Naive thymus-derived CD8-positive, alpha-beta T cell (primary cell): ENCODE measurements at places on chromosomes 1 and 21. TPM values are rescaled to one million over a fixed set of nuclear protein-coding genes. Genes with fewer than 3 reads are reported as not detected.

Gene PRCC
- total RNA-seq: 64.0 TPM

Gene FAM72B
- total RNA-seq: not detected

Gene TNNI3K
- not detected for total RNA-seq

Gene HSD3B2
- not detected for total RNA-seq

Gene SLAMF1
- 11.1 TPM for total RNA-seq

Gene LRRN2
- not detected for total RNA-seq

Gene USH2A
- total RNA-seq: not detected

Gene SMCP
- total RNA-seq: not detected

Gene OR10Z1
- total RNA-seq: not detected

Gene SYCP1
- total RNA-seq: not detected

Gene AQP10
- not detected for total RNA-seq

Gene ALDH4A1
- 1.6 TPM for total RNA-seq

Gene WDR77
- total RNA-seq: 35.4 TPM

Gene SEC16B
- total RNA-seq: not detected

Gene FMO2
- total RNA-seq: not detected

Gene GIPC2
- total RNA-seq: 0.26 TPM

Gene SAMD11
- not detected for total RNA-seq

Gene WNT9A
- total RNA-seq: not detected

GRCh38 chr1:201361652-201362504 lies 15.6 kb downstream of the TNNT2 start:
- peak; percentile 7 for DNase-seq

DNA sequence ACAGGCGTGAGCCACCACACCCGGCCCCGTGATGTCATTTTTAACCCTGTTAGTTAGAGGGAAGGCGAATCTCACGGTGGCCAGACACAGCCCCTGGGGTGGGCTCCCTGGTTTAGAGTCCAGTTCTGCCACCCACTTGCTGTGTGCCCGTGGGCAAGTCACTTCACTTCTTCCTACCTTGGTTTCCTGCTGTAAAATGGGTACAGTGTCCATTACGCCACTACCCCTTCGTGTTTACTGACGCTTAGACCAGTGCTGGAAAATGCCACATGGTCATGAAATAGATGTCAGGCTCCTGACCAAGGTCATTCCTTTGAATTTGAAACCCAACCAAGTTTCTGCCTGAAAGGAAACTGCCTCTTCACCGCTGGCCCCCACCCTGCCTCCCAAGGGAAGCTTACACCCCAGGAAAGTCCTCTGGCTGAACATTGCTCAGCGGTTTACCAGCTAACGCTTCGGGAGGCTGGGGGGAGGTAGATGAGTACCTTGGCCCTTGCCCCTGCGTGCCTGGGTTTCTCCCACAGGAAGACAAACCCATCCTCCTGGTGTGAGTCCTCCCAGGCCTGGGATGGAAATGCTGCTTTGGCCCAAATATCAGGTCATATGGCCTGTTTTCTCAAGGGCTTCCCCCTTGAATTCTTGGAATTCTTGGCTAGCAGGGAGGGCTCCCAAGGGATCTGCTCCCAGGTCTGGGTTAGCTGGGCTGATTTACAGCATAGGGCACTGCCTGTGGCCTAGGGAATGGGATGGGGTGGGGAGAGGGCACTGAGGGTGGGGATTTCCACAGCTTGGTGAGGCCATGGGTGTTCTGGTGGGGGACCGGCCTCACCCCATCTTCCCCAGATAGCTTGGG lies 7.6 kb upstream of the AADACL4 start:
- no peak for DNase-seq

DNA sequence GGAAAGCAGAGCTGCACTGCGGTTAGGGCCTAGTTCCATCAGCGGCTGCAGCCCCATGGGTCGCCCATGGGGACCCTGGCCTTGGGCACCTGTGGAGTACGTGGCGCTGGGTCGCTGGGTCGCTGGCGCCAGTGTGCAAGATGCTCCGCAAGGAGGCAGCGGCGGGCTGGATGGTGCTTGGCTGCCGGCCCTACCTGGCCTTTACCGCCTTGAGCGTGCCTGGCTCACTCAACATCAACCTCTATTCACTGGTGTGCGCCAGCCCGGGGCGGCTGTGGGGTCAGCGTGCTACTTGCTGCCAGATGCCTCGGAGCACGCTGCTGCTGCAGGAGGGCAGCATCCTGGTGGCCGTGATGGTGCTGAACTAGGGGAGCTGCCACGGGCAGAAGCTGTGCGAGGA lies 85.1 kb upstream of the RHOU start:
- DNase-seq: no peak

- DNase-seq: no peak
These were observed 24.8 kb upstream of the ITPKB start for GRCh38 chr1:226763905-226764264.

DNA sequence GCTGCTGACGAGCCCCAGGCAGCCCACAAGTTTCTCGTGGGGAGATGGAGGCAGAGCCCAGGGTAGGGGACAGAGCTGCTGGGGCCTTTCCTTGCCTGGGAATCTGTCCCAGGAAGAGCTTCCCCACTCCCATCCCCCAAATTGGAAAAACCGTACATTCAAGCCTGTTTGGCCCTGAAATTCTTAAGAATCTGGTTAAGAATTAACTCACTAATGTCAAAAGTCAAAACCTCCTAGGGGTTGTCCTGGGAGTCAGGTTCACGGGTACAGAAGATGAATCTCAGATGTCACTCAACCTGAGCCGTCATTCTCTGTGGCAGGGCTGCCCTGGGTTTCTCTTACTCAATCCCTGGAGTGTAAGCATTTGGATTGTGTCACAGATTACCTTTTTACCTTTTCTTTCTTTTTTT lies 8.4 kb downstream of the C1orf115 start:
- DNase-seq: no peak

DNA sequence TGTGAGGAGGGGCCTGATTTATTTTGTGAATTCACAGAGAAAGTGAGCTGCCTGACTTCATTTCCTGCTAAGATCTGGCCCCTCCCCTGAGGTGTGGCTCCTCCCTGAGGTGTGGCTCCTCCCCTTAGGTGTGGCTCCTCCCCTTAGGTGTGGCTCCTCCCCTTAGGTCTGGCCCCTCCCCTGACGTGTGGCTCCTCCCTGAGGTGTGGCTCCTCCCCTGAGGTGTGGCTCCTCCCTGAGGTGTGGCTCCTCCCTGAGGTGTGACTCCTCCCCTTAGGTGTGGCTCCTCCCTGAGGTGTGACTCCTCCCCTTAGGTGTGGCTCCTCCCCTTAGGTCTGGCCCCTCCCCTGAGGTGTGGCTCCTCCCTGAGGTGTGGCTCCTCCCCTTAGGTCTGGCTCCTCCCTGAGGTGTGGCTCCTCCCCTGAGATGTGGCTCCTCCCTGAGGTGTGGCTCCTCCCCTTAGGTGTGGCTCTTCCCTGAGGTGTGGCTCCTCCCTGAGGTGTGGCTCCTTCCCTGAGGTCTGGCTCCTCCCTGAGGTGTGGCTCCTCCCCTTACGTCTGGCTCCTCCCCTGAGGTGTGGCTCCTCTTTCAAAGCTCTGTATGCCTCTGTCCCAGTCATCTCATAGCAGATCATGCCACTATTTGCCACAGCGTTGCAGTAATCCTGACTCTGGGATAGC lies 26.9 kb upstream of the LRRC3 start:
- peak; percentile 37 for DNase-seq

GRCh38 chr1:14662116-14662515 lies 63.6 kb downstream of the KAZN start:
- no peak for DNase-seq

GRCh38 chr1:56921479-56921878 lies 44.3 kb downstream of the C8B start:
- no peak for DNase-seq

- DNase-seq: no peak
These were observed 44.5 kb upstream of the GPR37L1 start for GRCh38 chr1:202078241-202078640.

DNA sequence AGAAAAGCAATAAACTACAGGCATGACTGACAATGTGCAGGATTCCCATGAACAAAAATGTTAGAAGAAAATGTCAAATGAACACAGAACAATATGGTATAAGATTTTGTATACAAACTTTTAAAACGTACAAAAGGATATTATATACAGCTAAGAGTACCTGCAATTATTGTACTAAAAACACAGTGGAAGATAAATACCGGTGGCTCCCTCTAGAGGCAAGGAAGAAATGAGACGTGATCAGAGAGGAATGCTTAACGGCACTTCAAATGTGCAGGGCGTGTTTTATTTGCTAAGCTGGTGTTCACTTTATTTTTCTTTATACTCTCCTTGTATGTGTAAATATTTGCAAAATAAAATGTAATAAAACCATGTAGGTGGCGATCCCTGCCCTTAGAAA lies 191.8 kb upstream of the SAMSN1 start:
- peak; percentile 78 for DNase-seq

- no peak for DNase-seq
These were observed 17.3 kb upstream of the PIGM start for GRCh38 chr1:160049101-160049500.

DNA sequence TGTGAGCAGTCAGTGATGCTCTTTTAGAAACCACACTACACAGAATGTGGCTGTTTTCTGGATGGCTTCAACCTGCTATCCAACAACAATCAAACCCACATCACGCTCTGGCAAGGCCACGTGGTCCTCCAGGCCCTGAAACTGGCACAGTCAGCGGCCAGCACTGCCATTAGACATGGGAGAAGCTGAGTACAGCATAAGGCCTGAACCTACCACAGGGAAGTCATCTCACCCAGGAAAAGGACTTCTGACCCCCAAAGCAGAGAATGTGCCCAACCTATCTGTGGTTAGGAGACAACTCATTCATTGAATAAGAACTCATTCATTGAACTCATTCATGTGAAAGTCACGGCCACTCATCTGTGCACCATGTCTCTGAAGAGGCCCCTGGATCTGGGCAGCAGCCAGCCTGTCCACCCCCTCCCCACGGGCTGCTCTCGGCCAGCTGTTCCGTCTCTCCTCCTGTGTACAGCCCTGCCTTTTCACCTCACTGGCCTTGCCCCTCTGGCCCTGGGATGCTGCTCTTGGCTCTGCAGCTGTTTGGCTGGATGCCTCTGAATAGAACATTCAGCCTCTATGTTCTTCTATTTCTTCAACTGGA lies 41.1 kb downstream of the C1orf198 start:
- DNase-seq: no peak

GRCh38 chr1:57991289-57991688 lies 555.2 kb downstream of the OMA1 start:
- DNase-seq: no peak

- DNase-seq: no peak
These were observed 4.8 kb downstream of the C1QTNF12 start for GRCh38 chr1:1241588-1242219.

DNA sequence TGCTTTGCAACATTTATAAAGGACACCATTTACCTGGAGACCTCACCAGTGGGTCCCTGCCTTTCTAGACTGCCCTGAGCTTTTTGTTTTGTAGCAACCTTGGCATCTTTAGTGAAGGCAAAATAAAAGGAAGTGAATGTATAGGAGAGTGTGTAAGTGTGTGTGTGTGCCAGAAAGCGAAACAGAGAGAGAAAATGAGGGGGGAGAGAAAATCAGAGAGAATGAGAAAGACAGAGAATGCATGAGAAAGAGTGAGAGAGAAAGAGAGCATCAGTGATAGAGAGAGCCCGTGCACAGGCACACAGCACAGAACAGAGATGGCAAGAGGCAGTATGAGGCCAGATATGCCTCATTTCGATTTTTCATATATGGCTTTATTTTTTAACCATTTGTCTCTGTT lies 57.5 kb downstream of the HSD3B1 start:
- DNase-seq: no peak

DNA sequence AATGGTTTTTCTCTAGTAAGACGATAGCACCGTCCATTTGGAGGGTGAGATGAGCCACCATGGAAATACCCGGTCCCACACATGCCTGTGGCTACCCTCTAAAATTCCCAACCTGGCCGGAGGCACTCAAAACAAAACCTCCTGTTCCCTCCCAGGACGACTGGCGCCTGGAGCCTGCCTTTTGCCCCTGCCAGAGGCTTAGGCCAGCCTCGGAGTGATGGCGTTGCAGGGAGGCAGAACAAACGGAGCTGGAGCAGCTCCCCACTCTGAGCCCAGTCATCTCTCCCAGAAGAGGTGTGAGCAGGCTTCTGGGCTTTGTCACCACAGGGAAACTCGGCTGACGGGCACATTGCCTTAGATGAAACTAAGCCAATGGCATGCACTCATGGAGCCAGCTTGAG lies 213.7 kb upstream of the HOOK1 start:
- DNase-seq: no peak

- no peak for DNase-seq
These were observed 36.7 kb downstream of the ATP1A1 start for GRCh38 chr1:116409751-116410191.

- DNase-seq: no peak
These were observed 2.1 kb downstream of the ADGRL2 start for GRCh38 chr1:81802707-81803430.

DNA sequence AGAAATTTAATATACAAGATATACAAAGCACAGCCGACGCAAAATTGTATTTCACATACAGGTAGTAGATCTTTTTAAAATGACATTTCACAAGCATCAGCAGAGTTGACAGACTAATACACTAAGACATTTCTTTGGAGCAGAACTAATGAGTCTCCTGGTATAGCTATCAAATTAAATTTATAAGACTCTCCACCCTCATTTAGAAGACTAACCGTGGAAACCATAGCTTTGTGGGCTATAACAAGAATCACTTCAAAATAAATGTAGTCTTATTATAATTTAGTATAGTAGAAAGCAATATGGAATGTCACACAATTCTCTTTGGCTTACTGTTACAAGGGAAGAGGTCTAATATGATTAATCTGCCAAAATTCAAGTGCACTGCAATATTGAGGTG lies 204.9 kb downstream of the VAV3 start:
- DNase-seq: no peak

DNA sequence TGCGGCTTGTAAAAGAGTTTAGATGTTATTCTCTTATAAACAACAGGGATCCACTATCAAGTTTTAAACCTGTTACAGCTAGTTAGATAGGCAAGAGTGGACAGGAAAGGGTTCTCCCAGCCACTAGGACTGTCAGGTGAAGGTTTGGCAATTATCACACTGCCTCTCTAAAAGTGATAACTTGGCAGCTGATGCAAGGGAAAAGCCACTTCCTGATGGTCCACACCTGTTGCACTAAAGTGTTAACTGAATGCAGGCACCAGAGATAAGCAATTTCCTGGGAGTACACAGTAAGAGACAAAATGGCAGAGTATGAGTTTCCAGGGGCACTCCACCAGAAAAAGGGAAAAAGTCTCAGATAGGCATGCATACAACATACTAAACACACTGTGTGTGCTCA lies 99.4 kb downstream of the VAV3 start:
- DNase-seq: no peak

GRCh38 chr1:212153635-212154034 lies 118.1 kb downstream of the DTL start:
- DNase-seq: no peak

DNA sequence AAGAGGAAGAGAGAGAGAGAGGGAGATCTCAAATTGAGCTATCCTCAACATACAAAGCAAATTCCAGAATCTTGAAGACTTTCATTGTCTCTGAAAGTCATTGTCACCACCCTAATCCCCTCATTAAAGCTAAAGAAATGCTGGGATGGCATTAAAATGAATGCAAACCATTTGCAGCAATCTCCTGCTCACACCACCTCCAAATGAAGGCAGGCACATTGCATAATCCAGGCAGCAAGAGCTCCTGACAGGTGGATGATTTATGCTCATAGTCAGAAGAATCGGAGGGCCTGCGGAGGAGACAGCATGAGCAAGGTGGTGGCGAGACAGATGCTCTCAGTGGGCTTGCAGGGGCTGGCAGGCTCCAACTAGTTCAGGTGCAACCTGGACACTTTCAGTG lies 90.2 kb downstream of the ESRRG start:
- DNase-seq: no peak
